Vagina (tissue), 2 donors: ENCODE measurements at places on chromosomes 2 and 18. TPM values are rescaled to one million over a fixed set of nuclear protein-coding genes. Genes with fewer than 3 reads are reported as not detected.

Gene PDE11A
- 0.25 TPM for total RNA-seq

Gene COL6A3
- 315 TPM for total RNA-seq

Gene CHRNG
- not detected for total RNA-seq

Gene LCT
- total RNA-seq: not detected

Gene IL1A
- 0.98 TPM for total RNA-seq

DNA sequence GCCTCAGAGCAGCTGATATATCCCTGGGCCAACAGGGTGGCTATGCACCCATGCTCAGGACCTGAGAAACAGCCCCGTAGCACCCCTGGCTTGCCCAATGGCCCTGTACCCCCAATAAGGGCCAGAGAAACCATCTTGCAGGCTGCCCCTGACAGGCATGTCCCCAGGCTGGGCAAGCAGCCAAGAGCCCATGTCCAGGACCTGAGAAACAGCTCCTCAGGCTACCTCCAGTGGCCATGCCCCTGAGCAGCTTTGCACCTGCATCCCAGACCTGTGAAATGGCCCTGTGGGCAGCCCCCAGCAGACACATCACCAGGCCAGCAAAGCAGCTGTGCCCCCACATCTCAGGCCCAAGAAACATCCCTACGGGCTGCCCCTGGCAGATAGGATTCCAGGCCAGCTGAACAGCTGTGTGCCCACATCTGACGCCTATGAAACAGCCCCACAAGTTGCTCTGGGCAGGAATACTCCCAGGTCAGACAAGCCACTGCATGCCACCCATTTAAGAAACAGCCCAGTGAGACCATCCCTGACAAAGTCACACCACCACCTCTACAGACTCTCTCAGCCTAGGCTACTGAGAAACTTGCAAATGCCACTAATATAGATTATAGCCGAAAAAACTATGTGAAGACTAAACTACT, 84.1 kb downstream of the TMEM237 start:
- no peaks in the 10 kb centered on the region for H3K27me3 ChIP-seq
- no peak overlapping the region for H3K4me3 ChIP-seq
- H3K4me1 ChIP-seq: no peaks in the 10 kb centered on the region
- no peaks in the 10 kb centered on the region for H3K36me3 ChIP-seq
- no peak for DNase-seq
- H3K27ac ChIP-seq: no peak overlapping the region

GRCh38 chr18:21393986-21394385, 152.0 kb downstream of the GREB1L start:
- no peak overlapping the region for H3K27ac ChIP-seq
- H3K4me1 ChIP-seq: no peaks in the 10 kb centered on the region
- no peak overlapping the region for H3K4me3 ChIP-seq
- H3K27me3 ChIP-seq: no peaks in the 10 kb centered on the region
- DNase-seq: no peak

DNA sequence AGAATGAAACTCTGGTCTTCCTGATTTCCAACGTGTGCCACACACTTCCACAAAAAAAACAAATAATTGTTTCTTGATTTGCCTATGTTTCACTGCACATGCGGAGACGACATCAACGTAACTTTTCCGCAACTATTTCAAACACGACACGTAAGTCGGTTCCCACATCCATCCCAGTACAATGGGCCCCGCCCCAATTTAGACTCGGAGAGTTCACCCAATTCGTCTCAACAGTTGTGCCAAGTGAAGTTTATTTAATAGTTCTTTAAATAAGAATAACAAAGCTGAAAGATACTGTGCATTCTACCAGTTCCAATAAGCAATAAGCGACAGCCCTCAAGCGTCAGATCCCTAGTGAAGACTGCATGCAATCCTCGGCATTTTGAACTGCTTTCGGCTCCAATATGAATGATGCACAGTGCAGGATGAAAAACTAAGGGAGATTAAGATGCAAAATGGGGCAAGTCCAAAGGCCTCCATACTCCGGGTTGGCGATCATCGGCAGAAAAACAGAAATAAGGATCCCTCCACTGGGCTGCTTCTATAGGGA, 664 bp downstream of the CCT4 start:
- peaks cover 20% of the 10 kb centered on the region for H3K4me1 ChIP-seq
- H3K36me3 ChIP-seq: peaks cover 29% of the 10 kb centered on the region
- H3K4me3 ChIP-seq: peak overlapping the region; percentile 79
- no peak for DNase-seq
- H3K27me3 ChIP-seq: no peaks in the 10 kb centered on the region

GRCh38 chr2:100036793-100037192, 105.6 kb downstream of the AFF3 start:
- no peaks in the 10 kb centered on the region for H3K36me3 ChIP-seq
- no peaks in the 10 kb centered on the region for H3K27me3 ChIP-seq
- DNase-seq: no peak
- H3K4me1 ChIP-seq: no peaks in the 10 kb centered on the region
- no peak overlapping the region for H3K4me3 ChIP-seq
- H3K27ac ChIP-seq: no peak overlapping the region

GRCh38 chr2:217993817-217994463, 8.9 kb downstream of the TNS1 start:
- H3K27me3 ChIP-seq: no peaks in the 10 kb centered on the region

DNA sequence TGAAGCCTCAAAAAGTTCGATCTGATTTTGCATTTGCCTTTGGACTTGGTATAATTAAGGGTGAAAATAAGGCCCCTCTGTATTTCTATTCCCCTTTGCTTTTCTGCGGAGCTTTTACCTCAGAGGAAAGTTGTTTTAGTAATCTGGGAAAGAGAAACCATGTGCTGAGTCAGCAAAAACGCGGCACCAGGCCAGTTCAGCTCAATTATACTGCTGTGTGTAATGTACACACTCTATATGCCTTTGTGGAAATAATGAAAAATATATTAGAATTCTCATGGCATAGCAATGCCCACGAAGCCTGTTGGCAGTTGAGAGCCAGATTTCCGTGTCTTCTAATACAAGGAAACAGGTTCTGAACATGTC, 161.9 kb upstream of the SIX2 start:
- no peaks in the 10 kb centered on the region for H3K27me3 ChIP-seq
- DNase-seq: no peak
- H3K27ac ChIP-seq: peak overlapping the region; percentile 92
- H3K4me1 ChIP-seq: peaks cover 19% of the 10 kb centered on the region
- H3K36me3 ChIP-seq: no peaks in the 10 kb centered on the region
- no peak overlapping the region for H3K4me3 ChIP-seq

- DNase-seq: no peak
- H3K4me3 ChIP-seq: peak overlapping the region; percentile 6
- no peaks in the 10 kb centered on the region for H3K27me3 ChIP-seq
- H3K4me1 ChIP-seq: peaks cover 14% of the 10 kb centered on the region
Observed at GRCh38 chr18:75407468-75408437, 19.8 kb downstream of the SMIM21 start.

DNA sequence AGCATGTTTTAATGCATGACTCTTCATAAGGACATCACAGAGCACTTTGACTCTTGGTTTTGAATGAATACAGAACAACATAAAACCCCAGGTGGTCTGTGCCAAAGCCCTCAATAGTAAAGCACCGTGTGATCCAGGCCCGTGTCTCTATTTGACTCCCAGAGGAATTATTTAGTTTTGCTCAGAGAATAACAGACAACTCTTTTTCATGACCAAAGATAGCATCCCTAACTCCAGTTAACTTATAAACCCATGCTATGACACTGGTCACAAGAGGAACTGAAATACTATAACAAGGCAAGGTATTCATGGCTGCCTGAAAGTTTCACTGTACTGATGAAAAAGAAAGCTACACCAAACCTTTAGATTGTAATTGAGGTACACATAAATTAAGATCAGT, 128.4 kb downstream of the IKZF2 start:
- no peaks in the 10 kb centered on the region for H3K36me3 ChIP-seq
- no peak overlapping the region for H3K27ac ChIP-seq
- no peak overlapping the region for H3K4me3 ChIP-seq
- no peaks in the 10 kb centered on the region for H3K4me1 ChIP-seq
- H3K27me3 ChIP-seq: no peaks in the 10 kb centered on the region

DNA sequence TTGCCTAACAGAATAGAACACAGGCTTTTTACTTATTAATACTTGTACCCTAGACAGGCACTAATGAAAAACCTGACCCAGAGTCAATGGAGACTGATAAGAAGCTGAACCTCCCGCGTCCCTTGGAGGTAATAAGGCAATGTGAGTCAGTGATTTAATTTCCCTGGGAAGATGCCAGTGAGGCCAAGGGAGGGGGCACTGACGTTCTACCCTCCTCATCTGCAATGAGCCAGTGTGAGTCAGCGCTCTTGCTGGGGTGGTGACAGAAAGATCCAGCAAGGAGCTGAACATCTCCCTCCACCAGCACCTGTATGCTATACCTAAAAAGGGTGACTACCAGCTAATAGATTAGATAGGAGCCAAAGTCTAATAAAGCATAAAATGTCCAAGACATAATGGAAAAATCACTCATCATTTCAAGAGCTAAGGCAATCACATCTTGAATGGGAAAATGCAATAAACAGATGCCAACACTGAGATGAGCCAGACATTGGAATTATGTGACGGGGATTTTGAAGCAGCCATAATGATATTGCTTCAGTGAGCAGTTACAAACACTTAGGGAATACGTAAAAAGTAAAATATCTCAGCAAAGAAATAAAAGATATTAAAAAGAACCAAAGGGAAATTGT, 116.9 kb downstream of the TPGS2 start:
- no peaks in the 10 kb centered on the region for H3K36me3 ChIP-seq
- H3K4me1 ChIP-seq: peaks cover 11% of the 10 kb centered on the region
- no peak overlapping the region for H3K4me3 ChIP-seq
- no peaks in the 10 kb centered on the region for H3K27me3 ChIP-seq

DNA sequence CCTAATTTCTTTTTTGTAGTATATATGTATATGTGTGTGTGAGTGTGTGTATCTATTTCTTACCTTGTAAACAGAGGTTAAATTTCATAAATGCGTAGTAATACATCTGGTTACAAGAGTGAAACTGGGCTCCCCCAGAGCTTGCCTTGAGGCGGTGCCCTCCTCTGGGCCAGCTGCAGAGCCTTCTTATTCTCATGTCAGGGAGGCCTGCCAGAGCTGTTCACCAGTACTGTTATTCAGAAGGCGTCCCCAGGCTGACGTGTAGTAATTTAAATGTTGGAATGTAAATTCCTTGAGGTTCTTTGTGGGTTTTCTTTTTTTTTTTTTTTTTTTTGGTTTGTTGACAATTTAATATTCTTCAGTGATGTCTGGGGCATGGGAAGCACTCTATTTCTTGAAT, 11.2 kb downstream of the COPS8 start:
- no peak overlapping the region for H3K4me3 ChIP-seq
- H3K27me3 ChIP-seq: no peaks in the 10 kb centered on the region
- no peak for DNase-seq
- peaks cover 48% of the 10 kb centered on the region for H3K36me3 ChIP-seq
- H3K4me1 ChIP-seq: peaks cover 20% of the 10 kb centered on the region

- no peaks in the 10 kb centered on the region for H3K4me1 ChIP-seq
- H3K4me3 ChIP-seq: no peak overlapping the region
- no peak overlapping the region for H3K27ac ChIP-seq
- no peaks in the 10 kb centered on the region for H3K27me3 ChIP-seq
Observed at GRCh38 chr2:217160978-217161973, 301.4 kb upstream of the TNP1 start.

- DNase-seq: no peak
- no peak overlapping the region for H3K4me3 ChIP-seq
- H3K27ac ChIP-seq: no peak overlapping the region
- no peaks in the 10 kb centered on the region for H3K36me3 ChIP-seq
- H3K27me3 ChIP-seq: no peaks in the 10 kb centered on the region
- H3K4me1 ChIP-seq: no peaks in the 10 kb centered on the region
Observed at GRCh38 chr18:34802959-34803358, 92.9 kb downstream of the DTNA start.

DNA sequence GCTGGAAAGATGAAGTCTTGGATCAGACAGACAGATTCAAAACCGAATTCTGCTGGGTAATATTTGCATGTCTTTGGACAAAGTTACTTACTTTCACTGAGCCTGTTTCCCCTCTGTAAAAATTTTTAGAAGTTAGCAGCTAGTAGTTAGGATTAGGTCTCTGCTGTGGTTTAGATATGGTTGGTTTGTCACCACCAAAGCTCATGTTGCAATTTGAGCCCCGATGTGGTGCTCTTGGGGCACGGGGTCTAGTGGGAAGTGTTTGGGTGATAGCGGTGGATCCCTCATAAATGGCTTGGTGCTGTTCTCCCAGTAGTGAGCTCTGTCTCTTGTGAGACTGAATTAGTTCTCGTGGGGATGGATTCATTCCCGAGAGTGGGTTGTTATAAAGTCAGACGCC, 38.9 kb upstream of the PNO1 start:
- no peak for DNase-seq
- H3K4me3 ChIP-seq: no peak overlapping the region
- H3K4me1 ChIP-seq: no peaks in the 10 kb centered on the region

DNA sequence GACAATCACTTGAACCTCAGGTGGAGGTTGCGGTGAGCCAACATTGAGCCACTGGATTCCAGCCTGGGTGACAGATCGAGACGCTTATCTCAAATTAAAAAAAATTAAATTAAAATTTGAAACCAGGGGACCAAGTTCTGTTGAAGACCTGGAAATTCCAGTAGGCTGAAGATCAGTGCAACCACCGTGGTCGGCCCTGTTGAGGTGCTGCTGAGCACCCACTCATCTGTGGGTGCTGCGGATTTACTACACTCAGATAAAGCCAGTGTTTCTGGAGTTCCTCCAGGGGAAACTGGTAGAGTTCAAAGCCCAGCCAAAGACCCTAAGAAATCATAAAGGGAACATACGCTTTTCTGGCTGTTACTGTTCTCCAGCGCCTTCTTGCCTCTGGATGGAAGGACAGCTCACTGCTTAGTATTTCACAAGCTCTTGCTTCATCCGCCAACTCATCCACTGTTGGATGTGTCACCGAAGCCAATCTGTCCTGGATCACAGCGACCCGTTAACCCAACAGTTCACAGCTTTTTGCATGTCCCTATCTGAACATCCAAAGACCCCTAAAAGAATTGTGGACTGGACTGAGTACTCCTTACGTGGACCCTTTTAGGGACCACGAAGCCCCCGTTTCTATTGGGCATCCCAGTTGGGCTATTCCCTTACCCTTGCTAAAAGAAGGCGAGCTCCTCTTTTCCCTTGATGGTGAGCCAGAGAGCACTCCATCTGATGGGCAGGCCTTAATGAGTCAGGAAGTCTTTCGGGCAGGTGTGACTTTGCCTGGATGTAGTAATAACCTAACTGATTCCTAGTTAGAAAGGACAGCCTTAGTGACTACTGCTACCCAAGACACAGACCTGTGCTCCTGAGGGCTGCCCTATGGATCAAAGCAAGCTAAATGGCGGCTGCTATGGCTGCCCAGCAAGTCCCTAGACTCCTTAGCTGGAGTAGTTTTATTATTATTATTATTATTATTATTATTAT, 6.0 kb upstream of the ALPP start:
- H3K27ac ChIP-seq: no peak overlapping the region
- H3K27me3 ChIP-seq: no peaks in the 10 kb centered on the region
- DNase-seq: no peak
- no peaks in the 10 kb centered on the region for H3K36me3 ChIP-seq
- H3K4me1 ChIP-seq: no peaks in the 10 kb centered on the region

GRCh38 chr2:138621139-138621538, 119.6 kb downstream of the SPOPL start:
- no peaks in the 10 kb centered on the region for H3K27me3 ChIP-seq
- no peak for DNase-seq
- no peaks in the 10 kb centered on the region for H3K4me1 ChIP-seq
- H3K36me3 ChIP-seq: no peaks in the 10 kb centered on the region
- no peak overlapping the region for H3K4me3 ChIP-seq
- H3K27ac ChIP-seq: no peak overlapping the region
